Fibroblast of upper back skin (primary cell): ENCODE measurements at places on chromosomes 4 and X.

- no peak for DNase-seq
Observed at GRCh38 chr4:141660880-141661279, 24.5 kb downstream of the IL15 start.

GRCh38 chr4:161829591-161829990, 334.2 kb downstream of the FSTL5 start:
- no peak for DNase-seq

- DNase-seq = peak; percentile 67
Observed at GRCh38 chr4:16573206-16573605, 325.2 kb downstream of the LDB2 start.

GRCh38 chr4:20618731-20619130, 81.5 kb upstream of the PACRGL start:
- DNase-seq = no peak

GRCh38 chr4:173504181-173504503, 25.9 kb downstream of the HAND2 start:
- no peak for DNase-seq

- DNase-seq = no peak
Observed at GRCh38 chr4:184727430-184727829, 6.5 kb downstream of the CENPU start.

- DNase-seq = peak; percentile 44
Observed at GRCh38 chrX:31497086-31497485, 425.2 kb upstream of the FTHL17 start.

DNA sequence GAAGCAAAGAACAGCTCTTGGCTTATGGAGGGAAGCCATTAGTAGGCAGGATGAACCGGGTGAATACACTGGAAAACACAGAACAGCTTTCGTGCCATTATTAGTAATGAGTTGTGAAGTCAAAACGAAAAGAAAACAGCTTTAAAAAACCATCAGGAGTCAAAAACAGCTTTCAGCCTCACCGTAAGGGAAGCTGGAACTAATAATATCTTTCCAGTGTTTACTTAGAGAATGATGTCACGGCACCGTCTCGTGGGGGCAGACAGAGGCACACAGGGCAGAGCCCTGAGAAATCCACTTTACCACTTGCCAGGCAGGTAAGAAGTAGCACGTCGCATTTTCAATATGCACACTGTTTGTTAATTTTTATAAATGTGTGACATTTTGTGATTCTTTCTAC, 37.9 kb upstream of the HMX1 start:
- no peak for DNase-seq

- peak; percentile 29 for DNase-seq
Observed at GRCh38 chr4:95049551-95050233, 291.9 kb downstream of the BMPR1B start.

DNA sequence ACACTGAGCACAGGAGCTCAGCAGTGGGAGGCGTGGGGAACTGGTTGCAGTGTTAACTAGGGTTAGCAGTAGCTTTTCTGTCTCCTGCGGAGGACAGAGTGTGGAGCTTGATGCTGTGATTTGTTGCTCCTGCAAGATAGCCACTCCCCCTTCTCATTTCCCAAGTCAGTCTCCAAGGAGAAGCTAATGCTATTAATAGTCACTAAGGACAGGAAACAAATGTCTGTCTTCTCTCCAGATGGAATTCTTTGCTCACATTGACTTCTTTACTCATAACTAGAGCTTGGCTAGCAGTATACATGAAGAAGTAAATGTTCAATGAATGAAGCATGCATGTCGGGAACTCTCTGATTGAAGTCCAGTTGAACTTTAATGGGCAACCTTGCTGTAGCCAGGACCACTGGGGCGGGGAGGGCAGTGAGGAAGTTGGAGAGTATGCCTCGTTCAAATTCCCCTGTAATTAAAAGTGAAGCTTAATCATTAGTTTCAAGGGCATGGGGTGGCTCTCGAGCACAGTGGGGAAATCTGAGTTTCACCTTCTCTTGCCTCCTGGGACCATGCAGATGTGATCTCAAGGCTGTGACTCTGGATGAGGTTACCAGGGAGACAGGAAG, 156.6 kb upstream of the SCML1 start:
- DNase-seq = peak; percentile 86
